CD4-positive, alpha-beta T cell treated with Interleukin-17A for 1 hour (primary cell): ENCODE measurements at places on chromosomes 1 and 21.

- no peak for DNase-seq
These were observed 23.9 kb upstream of the EPB41 start for GRCh38 chr1:28890435-28890834.

DNA sequence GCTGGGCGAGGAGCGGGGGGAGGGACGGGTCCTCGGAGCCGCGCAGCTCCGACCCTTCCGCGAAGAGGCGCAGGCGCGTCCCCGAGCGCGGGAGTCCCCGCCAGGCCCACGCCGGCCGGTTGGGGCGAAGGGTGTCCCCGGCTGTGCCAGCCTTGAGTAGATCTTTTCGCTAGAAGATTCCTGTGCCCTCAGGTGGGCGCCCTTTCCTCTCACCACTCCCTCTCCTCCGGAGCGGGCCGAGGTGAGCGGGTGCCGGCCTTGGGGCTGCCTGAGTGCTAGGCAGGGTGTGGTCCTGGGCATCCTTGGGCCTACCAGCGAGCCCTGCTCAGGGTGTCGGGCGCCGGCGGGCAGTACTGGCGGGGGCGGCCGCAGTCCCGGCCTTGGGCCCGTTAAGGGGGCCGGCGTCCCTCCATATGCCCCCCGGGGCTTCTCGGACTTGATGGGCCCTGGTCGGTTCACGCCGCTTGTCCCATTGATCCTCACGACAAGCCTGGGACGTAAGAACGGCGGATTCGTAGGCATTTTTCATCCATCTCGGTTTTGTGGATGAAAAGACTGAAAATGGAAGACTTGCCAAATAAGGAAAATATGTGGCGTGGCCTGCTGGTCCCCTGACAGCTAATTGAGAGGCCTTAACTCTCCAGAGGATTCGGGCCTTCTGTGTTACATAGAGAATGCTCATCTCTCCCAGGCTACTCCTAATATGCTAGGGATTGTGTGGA, 712 bp downstream of the DEGS1 start:
- DNase-seq = peak; percentile 67

- DNase-seq = no peak
These were observed 58.8 kb downstream of the CASZ1 start for GRCh38 chr1:10737651-10738050.

DNA sequence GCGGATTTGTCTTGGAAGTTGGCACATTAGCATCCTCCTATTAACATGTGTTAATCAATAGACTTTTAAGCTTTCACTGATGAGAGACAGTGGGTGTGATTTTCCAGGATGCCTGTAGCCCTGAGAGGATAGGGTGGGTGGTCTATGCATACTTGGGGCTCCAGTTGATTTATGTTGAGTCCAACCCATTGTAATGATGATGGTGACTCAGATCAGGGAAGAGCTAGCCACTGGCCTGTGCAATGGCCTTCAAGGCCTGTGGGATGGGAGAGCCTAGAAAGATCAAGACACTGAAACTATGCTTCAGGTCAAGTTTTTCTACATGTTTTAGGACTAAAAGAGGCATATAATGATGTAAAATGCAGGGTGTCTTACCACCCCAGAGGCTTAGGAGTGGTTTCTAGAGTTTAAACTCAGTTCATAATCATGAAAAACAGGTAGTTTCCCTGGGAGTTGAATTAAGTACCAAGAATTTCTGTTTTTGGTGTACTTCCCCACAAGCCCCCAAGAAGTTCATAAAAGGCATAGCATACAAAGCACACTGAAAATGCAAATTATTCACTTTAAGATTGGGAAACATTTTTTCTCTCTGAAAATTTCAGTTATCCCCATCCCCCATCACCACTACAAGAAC, 19.9 kb downstream of the BEND5 start:
- no peak for DNase-seq

DNA sequence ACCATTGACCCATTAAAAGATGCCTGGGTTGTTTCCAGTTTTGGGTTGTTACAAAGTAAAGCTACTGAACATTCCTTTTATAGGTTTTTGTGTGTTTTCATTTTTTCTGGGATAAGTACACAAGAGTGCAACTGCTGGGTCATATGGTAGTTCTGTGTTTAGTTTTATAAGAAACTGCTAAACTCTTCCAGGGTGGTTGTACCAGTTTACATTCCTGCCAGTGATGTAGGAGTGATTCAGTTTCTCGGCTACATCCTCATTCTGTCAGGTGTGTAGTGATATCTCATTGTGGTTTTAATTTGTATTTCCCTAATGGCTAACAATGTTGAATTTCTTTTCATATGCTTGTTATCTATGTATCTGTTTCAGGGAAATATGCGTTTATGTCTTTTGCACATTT, 58.5 kb upstream of the DNAJC6 start:
- DNase-seq = no peak

DNA sequence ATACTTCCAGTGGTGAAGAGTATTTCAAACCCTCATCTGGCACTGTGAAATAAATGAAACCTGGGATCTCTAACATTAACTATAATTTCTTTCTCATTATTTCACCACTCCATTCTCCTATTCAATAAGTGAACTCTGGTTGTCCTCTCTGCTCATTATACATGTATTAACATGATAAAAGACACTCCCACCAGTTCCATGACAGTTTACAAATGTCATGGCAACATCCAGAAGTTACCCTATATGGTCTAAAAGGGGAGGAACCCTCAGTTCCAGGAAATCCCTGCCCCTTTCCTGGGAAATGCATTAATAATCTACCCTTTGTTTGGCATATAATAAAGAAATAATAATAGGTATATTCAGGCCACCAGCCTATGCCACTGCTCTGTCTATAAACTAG, 62.7 kb upstream of the BRINP3 start:
- no peak for DNase-seq

DNA sequence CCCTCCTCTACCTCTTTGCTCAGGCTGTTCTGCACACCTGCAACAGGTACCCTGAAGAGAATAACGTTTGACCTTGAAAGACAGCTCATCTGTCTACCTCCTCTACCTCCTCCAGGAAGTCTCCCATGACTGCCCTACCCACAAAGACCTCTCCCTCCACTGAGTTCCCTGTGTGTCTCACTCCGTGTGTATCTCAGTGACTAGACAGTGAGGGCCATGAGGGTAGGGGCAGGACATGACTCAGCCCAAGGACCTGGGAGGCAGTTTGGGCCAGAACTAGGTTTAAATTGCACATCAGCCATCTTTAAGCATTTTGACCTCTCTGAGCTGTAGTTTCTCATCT, 32.0 kb upstream of the LRP8 start:
- no peak for DNase-seq

DNA sequence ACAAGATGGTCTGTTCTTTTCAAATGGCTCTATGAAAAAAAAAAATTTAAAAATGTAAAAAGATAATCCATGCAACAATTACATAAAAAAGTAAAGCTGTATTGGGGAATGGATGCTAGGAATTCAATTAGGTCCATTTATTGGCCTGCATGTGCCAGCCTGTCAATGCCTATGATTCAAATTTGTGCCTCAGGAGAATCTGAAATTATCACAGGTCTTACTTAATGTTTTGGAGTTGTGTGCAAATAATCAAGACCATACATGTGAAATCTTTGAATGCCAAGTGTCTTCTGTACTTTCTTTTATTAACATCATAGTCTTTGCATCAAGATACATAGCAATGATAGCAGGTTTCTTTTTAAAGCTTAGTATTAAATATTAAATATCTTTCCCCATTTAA, 13.5 kb upstream of the KLHL12 start:
- no peak for DNase-seq

DNA sequence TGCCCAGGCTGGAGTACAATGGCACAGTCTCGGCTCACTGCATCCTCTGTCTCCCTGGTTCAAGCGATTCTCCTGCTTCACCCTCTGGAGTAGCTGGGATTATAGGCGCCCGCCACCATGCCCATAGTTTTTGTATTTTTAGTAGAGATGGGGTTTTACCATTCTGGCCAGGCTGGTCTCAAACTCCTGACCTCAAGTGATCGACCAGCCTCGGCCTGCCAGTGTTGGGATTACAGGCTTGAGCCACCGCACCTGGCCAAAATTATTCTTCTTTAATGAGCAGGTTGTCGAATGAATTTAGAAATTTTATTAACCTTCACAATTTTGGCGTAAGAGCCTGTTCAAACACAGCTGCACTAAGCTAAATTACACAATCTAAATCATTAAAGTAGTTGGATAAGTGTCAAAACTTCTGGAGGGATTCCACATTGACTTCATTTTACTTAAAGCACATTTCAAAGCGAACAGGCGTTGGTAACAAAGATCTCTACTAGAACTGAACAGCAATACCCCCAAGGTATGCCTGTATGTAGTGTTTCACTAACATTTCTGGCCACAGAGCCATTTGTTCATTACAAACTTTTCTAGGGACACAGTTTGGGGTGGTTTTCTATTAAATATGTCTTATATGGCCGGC, 5.2 kb upstream of the CTH start:
- DNase-seq = no peak

DNA sequence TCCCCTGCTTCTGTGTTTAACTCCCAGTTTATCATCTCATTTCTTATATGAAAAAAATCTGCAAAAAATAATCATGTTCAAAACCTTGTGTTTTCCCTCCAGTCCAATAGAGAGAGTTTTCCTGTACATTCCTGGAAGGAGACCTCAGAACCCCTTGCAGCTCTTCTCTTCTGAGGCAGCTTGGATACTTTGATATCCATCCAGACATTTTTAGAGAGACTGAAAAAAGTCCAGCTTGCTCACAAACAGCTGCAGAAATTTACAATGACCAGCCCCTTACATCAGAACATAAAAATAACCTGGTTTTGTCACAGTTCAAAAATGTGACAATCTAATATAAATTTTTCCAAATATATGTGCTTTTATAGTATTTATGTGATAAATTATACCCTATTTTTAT, 73.3 kb upstream of the C1orf115 start:
- DNase-seq = no peak

GRCh38 chr1:25099343-25099951, 132.9 kb downstream of the SYF2 start:
- DNase-seq = peak; percentile 53

DNA sequence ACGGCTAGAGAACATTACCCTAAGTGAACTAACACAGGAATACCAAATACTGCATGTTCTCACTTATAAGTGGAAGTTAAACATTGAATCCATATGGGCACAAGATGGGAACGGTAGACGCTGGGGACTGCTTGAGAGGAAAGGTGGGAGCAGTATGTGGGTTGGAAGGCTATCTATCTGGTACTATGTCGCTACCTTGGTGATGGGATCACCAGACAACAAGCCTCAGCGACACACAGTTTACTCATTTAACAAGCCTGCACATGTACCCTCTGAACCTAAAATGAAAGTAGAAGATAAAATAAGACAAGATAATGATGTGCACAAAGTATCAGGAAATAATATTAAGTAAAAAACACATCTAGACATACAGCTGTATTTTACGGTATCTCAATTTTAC, 819 bp downstream of the PYHIN1 start:
- DNase-seq = peak; percentile 48

- peak; percentile 80 for DNase-seq
These were observed 5.7 kb downstream of the TPM3 start for GRCh38 chr1:154186177-154186576.

GRCh38 chr1:225004396-225004795, 74.9 kb downstream of the DNAH14 start:
- no peak for DNase-seq

DNA sequence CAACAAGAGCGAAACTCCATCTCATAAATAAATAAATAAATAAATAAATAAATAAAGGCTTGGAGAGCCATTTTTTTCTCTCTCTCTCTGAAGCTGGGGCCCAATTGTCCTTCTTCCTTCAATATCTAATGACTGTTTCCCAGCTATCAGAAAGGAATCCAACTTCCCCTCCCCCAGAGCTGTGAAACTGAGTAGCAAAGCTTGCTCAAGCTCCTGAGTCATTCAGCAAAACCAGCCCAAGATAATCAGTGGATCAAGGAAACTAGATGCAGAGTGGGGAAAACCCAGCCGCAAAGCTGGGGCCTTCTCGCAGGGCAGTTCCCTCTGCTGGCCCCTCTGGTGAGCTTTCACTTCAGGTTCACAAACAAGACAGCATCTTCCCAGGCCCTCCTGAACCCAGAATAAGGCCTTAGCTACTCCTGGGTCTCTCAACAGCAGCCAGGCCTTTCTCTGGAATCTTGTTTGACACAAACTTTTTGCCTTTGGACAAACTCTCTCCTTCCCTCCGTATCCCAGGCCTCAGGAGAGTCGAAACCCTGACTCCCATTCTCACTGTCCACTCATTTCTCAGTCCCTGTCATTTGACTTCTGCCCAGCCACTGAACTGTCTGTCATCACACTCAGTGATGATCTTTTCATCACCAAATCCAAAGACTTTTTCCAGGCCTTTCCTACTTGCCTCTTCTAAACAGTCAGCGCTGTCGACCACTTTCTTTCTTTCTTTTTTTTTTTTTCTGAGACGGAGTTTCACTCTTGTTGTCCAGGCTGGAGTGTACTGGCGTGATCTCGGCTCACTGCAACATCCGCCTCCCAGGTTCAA, 18.0 kb upstream of the PTP4A2 start:
- peak; percentile 89 for DNase-seq

GRCh38 chr1:1426496-1427105, 5.5 kb upstream of the ANKRD65 start:
- no peak for DNase-seq

- DNase-seq = no peak
These were observed 55.2 kb downstream of the PUM1 start for GRCh38 chr1:31010086-31010989.

GRCh38 chr1:17236779-17237560, 11.9 kb upstream of the PADI3 start:
- peak; percentile 83 for DNase-seq

GRCh38 chr1:152543820-152544219, 22.8 kb downstream of the LCE3E start:
- DNase-seq = no peak

DNA sequence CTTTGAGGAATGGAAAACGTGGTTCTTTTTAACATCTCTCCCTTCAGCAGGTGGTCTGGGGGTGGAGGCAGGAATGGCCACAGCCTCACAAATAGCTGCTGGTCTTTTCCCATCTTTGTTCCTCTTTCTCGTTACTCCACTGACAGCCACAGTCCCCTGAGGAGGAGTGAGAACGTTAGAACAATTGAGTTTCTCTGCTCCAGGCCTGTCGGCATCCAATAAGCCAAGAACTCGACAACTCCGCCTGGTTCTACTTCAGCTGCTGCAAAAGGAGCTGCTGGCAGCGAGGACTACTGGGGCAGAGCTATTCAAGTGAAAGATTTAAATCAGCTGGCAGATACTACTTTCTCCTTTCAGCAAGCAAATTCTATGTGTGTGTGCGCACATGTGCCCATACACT, 169.5 kb upstream of the GALNT2 start:
- DNase-seq = no peak

DNA sequence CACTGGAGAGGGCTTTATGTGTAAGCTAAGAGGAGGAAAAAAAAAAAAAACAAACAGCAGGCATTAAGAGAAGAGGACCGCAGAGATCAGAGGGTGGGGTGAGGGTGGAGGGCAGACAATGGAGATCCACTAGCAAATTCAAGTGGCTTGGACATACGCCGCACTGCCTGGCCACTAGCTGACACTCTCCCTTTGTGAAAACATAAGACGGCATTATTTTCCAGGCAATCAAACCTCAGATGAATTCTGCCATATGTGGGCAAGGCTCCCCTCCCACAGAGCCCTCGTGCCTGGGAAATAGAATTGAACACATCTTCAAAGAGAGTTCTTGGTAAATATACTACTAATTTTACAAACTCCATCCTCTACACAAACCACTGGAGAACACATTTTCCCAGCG, 53.6 kb downstream of the ERG start:
- no peak for DNase-seq

GRCh38 chr21:42417533-42417932, 13.8 kb downstream of the UBASH3A start:
- peak; percentile 57 for DNase-seq

- no peak for DNase-seq
These were observed at the start of gene FAM163A for GRCh38 chr1:179742717-179743678. Gene FAM163A, plus strand, starts transcription at chr1:179743291. Its CDS starts 69,807 bp downstream, at chr1:179813098.
